ENCODE measurements at places on chromosomes 2 and 18.

- no peak for DNase-seq
These were observed 1.0 kb downstream of the ZDBF2 start for GRCh38 chr2:206275312-206276055.

GRCh38 chr2:101116348-101116747, 34.8 kb downstream of the TBC1D8 start:
- no peak for DNase-seq

GRCh38 chr2:60484133-60484645, 69.3 kb downstream of the BCL11A start:
- no peak for DNase-seq

GRCh38 chr2:154343282-154343681, 355.2 kb upstream of the KCNJ3 start:
- no peak for DNase-seq

DNA sequence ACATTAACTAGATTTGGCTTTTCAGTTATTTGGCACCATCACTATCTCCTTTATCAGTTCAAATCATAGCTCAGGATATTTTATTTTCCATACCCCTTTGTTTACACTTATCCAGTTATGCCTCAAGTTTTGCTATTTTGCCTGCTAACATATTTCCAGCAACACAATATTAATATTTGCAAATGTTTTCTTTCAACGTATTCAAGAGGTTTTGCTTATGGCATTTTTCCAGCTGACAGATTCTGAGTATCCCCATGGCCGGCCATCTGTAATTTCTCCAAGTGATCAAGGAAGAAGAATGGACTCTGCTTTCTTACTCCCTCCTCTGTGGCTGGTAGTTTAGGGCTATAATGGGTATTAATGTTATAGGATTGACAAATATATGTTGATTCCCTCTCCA, 49.4 kb downstream of the RND3 start:
- no peak for DNase-seq

- DNase-seq = no peak
These were observed 32.7 kb upstream of the RUFY4 start for GRCh38 chr2:218036371-218036770.

DNA sequence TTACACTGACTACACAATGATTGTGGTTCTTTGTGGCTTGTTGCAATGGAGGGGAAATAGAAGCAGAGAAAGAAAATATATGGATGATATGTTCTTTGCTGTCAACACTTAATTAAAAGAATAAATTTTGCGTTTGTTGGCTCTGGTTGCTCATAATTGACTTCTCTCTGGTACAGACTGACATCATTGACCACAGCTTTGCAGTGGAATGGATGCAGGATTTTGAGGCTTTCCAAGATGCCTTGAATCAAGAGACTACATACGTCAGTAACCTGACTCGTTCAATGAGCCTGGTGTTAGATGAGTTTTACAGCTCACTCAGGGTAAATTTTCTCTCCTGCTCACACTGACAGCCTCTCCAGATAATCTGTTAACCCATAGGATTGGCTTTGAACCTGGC, 9.9 kb downstream of the GPN1 start:
- no peak for DNase-seq

DNA sequence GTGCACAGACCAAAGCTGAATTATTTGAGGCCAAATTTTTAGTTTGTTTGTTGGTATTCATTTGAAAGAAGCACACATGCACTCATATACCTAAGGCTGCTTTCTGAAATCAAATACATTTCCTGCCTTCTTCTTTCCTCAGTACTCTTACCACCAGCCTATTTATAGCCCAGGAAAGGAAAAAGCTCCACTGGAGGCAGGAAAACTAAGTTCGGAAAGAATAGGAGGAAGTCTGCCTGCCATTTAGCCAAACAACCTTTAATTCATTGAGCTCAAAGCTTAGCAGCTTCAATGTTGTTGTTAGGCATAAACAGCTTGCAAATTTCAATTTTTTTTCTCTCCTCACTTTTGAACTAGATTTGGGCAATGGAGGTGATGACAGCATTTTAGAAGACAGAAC, 40.4 kb upstream of the RASGRP3 start:
- no peak for DNase-seq

GRCh38 chr18:68263481-68263880, 451.4 kb downstream of the TMX3 start:
- DNase-seq = no peak

GRCh38 chr2:239801404-239802184, 223.5 kb downstream of the NDUFA10 start:
- DNase-seq = no peak

Data from HuH-7.5 (cell line).